ENCODE measurements at places on chromosomes 4 and X.

DNA sequence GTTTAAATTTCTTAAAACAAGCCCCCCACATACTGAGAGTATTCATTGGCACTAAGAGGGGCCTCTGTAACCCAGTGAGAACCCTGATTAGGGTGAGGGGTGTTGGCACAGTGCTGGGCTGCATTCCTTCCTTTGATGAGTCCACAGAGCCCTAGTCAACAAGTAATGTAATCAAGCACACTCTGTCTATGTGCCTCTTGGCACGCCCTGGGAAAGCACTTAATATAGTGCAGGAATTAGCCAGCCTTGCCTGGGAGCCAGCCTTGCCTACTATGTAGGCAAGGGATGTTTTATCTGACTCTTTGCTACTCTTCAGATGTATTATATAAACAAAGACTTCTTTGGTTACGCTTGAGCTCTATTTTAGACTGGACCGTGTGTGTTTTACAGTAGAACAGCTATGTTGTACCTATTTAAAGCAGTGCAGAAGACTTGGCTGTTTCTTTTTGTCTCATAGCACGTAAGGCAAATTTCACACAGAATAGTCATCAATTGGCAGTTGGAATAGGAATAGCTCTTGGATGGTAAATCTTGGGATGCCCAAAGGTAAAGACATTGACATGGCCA, 64.3 kb downstream of the FRAS1 start:
- DNase-seq: no peak

GRCh38 chrX:103309860-103310554, 783 bp downstream of the BEX2 start:
- no peak for DNase-seq

DNA sequence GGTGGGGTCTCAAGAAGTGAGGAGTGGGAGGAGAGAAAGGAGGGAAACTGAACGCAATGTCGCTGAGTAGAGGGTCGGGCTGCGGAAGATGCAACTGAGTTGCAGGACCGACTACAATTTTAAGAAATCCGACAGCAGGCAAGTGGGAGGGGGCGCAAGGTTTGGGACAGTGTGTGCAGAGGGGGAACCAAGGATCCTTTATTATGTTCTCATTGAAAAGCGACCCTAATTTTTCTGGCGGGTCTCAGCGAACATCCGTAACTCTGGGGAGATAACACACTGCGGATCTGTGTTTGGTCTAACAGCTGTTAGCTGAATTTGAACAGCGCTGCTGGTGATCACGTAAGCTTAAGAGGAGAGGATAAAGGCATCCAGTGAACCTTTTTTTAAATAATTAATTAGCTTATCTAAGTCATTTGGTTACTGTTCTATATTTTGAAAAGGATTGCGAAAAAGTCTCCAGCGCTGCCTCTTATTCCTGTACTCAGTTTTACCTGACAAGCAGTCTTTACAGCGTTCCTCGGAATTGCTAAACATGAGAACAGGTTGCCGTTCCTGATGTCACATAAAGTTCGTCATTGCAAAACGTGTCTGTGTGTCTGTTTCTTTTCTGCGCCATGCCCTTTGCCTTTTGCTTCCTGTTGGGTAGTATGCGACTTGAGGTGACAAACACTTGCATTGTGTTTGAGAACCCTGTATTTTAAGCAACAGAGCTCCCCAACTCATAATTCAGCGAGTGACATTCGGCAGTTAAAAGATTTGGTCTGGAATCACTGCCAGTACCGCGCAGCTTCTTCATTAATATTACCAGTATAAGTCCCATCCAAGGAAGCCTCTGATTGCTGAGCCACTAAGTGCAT, 1.3 kb downstream of the HTR2C start:
- DNase-seq: no peak

DNA sequence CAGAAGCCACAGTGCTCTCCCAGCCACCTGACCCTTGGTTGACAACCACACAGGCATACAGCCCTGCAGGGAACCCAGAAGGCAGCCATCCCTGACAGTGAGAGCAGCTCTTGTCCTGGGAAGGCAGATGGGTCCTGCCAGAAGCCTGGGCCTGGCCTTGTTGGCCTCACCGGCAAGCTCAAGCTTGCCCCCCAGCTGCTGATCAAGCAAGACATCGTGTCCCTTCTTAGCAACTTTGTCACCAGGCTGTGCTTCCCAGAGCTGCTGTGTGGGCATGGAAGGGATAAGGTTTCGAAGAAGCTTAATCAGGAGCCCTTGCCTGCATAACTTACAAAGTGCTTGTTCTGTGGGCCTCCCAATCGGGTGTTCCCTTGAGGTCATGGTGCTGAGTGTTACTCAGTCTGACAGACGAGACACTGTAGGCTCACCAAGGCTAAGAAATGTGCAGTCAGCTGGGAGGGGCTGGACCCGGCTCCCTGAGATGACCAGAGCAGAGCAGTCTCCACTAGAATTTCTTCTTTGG, 6.8 kb upstream of the ABLIM2 start:
- DNase-seq: no peak

DNA sequence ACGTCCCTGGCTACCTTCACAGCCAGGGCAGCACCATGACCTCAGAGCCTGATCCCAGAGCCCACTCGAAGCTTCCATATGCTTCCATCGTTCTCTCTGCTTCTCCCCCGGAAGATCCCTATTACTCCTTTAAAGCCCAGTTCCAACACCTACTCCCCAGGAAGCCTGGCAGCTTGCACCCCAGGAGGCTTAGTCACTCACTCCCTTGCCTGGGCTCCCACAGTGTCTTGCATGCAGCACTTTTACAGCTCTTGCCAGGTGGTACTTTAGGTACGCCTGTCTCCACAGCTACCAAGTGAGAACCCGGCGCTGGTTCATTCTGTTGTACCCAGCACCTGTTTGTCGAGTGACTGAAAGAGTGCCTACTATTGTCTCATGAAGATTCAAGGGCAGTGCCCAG, 24.5 kb upstream of the MAMLD1 start:
- DNase-seq: no peak

DNA sequence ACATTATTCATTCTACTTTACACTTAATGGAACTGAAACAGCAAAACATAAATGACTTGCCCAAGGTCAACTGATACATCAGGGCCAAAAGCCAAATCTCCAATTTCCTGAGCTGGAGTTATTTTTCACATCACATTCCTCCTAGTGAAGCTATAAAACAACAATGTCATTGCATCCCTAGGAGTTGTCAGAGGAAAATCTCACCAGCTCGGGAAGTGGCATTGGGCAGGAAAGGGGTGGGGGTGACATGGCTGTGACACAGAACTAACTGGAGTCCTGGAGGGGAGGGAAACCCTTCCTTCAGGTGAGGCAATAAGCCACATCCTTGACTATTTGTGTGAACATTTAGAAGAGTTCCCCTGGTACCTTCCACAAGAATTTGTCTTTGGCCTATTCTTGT, 47.3 kb downstream of the MEPE start:
- DNase-seq: no peak

DNA sequence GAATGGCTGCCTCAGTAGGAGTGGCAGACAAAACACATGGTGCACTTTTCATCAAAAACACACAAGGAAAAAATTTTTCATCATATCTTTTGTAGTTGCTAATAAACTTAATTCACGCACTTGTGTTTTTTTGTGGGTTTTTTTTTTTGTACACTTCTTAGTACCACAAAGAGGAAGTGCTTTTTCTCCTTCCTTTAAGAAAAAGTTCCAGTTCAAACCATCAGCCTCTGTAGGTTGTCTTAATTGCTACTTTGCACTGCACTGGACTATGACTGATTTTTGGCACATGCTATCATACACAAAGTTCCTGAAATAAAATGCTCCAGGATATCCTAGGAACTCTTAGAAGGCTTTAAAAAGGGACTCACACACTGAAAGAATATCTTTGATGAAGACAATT, at the start of gene PHEX:
Gene PHEX, plus strand, starts transcription at position 242 of the 400 bp plus-strand sequence. CDS start 681 bp downstream, outside the sequence.
- no peak for DNase-seq

DNA sequence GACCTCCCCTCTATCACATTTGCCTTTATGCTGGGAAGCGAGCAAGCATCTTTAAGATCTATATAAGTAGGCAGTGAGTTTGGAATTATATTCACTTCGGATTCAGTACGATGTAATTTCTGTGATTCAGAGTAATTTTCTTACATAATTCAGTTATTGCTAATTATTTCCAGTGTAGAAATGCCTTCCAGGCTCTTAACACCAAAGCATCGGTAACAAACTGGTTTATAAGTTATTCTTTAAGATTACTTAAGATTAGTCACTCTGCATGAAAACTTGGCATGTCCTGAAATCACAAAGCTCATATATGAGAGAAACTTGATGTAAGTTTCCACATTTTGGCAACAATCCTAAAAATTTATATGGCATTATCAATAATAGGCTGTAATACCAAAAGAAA, 120.8 kb downstream of the ADAMTS3 start:
- no peak for DNase-seq

DNA sequence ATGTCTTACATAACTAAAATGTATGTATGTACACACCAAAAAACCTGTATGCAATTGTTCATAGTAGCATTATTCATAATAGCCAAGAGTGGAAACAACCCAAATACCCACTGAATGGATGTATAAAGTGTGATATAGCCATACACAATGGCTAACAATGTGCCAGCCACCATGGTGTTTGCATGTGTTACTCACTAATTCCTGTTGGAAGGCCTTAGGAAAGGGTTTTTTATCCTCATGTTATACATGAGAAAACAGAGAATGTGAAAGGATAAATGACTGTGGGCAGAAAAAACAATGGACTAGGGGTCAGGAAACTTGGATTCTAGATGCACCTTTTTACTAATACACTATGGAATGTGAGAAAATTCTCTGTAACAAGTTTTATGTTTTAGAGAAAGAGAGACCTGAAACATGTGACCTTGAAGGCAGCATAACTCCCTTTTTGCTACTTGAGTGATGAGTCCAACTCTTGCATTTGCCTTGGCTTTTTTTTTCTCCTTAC, 55.7 kb downstream of the TIGD2 start:
- DNase-seq: no peak

- no peak for DNase-seq
Observed at GRCh38 chr4:33357121-33357520, 2637.0 kb downstream of the PCDH7 start.

DNA sequence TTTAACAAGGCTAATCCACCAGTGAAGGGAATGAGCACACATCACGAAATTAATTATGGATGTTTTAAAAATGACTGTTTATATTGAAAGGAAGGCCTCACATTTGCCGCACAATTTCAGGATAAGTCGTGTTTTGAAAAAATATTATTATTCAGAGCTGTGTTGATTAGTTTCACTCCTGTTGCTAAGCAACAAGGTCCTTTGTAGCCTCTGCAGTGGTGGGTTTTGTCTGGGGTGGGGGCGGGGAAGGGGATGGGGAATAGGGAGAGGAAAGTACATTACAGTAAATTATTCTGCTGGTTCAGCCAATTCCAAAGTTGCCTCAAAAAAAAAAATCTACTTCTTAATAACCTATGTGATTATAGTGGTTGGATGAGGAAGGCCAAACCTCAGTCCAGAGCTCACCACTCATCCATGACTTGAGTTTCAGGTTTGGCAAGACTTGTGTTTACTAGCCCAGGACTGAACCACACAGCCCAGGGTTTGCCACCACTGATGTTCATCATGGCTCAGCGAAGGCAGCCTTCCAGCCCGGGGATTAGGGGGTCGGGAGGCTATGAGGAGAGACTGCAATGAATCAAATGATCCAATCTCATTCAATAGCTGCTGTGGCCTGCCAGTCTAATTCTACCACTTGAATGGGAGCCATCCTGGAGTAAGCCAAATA, 162.5 kb upstream of the ATP6AP2 start:
- no peak for DNase-seq

DNA sequence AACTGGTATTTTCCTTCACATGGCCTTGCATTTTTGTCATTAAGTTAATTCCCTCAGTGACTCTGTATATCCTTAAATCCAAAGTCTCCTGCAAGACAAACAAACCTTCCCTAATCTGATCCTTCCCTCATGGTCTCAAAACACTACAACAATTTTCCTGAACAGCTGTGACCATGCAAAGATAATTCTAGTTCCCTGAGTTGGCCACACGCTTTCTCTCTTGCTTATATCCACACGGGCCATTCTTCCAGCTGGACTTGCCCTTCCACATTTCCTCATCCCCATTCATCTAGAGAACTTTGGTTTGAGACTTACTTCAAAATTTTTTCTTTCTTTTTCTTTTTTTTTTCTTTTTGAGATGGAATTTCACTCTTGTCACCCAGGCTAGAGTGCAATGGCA, 1590.7 kb downstream of the STIM2 start:
- no peak for DNase-seq

Data from CD4-positive, alpha-beta T cell treated with Interleukin-2 at 100 ng/mL for 4 hours (primary cell).